ENCODE measurements at places on chromosomes 2 and 18. TPM values are rescaled to one million over a fixed set of nuclear protein-coding genes. Genes with fewer than 3 reads are reported as not detected.

The ASAP2 gene
- total RNA-seq: 23.7 TPM

The DYNAP gene
- not detected for total RNA-seq

The GPR45 gene
- not detected for total RNA-seq

The ANKAR gene
- total RNA-seq: 5.9 TPM

The GNAL gene
- 0.36 TPM for total RNA-seq

The GALNT3 gene
- total RNA-seq: 0.37 TPM

The DRC1 gene
- not detected for total RNA-seq

GRCh38 chr18:32598144-32598543 is 127.5 kb upstream of the GAREM1 start:
- no peak for DNase-seq

DNA sequence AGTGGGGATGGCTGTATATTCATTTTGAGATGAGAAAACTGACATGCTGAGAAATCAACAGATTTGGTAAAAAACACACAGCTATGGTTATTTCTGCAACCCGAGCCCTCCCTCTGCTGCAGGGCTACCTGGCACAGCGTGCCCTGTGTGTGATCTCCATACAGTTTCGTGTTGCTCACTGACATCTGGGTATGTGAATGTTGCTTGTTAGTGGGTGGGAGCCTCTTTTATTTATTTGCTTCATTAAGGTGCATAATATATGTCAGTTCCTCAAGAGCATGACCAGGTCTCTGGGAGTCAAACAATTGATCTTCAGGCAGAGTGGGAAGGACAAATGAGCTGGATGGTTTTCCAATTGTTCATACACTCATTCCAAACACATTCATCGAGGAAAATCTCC is 139.1 kb upstream of the FHL2 start:
- no peak for DNase-seq

- DNase-seq: no peak
These were observed 136.2 kb downstream of the PXDN start for GRCh38 chr2:1607971-1608688.

GRCh38 chr2:159555651-159556392 is 60.5 kb downstream of the BAZ2B start:
- no peak for DNase-seq

- no peak for DNase-seq
These were observed 1154.5 kb upstream of the CHAC2 start for GRCh38 chr2:52613064-52613463.

- peak; percentile 23 for DNase-seq
These were observed 105.1 kb downstream of the RDH14 start for GRCh38 chr2:18455236-18455862.

DNA sequence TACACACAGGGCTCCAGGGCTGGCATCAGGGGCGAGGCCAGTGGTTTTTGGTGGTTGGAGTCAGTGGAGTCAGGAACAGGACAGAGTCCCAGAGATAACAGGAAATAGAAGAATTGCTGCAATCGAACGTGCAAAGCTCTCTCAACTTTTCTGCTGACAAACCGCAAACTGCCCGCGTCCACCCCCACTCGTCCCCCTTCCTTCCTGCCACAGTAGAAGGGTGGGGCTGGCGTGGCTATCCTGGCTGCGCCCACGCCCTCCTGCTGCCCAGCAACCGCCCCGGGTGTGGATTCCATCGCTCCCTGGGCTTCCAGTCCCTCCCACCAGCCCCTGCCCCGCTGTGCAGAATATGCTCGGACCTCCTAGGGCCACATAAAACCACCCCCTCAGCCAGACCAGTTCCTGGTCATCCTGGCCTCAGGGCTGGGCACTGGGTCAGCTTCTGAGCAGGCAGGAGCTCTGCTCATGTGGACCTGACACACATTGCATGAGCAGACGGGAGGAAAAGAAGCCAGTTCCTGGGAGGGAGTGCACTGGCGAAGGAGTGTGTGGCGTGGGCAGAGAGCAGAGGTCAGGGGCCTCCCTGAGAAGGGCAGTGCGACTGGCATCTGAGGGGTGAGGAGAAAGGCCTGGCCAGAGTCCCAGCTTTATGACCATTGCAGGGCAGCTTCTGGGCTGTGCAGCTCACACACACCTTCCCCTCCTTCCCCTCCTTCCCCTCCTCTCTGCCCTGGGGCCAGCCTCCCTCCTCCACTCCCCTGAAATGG is 85.4 kb upstream of the ATG16L1 start:
- no peak for DNase-seq

- DNase-seq: no peak
These were observed 292.0 kb downstream of the GBX2 start for GRCh38 chr2:235876099-235876679.

GRCh38 chr2:187105218-187105617 is 256.2 kb upstream of the ZSWIM2 start:
- no peak for DNase-seq

DNA sequence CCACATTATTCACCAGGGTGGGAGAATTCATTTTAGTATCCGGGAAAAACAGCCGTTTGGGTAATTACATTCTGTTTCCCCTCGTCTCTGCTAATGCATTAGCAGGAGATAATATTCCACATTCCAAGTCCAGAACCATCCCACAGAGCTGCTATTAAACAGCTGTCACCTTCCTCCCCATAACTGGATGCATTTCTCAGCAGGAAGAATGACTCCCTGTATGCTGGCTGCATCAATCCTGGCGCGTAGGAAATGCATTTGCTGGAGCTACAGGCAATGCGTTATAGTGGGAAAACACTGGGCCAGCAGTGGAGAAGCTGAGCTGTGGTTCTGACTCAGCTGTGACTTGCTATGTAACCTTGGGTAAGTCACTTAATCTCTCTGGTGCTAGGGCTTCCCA is 246.0 kb downstream of the CLIP4 start:
- peak; percentile 67 for DNase-seq

GRCh38 chr2:204239411-204240165 is 303.0 kb downstream of the ICOS start:
- no peak for DNase-seq

DNA sequence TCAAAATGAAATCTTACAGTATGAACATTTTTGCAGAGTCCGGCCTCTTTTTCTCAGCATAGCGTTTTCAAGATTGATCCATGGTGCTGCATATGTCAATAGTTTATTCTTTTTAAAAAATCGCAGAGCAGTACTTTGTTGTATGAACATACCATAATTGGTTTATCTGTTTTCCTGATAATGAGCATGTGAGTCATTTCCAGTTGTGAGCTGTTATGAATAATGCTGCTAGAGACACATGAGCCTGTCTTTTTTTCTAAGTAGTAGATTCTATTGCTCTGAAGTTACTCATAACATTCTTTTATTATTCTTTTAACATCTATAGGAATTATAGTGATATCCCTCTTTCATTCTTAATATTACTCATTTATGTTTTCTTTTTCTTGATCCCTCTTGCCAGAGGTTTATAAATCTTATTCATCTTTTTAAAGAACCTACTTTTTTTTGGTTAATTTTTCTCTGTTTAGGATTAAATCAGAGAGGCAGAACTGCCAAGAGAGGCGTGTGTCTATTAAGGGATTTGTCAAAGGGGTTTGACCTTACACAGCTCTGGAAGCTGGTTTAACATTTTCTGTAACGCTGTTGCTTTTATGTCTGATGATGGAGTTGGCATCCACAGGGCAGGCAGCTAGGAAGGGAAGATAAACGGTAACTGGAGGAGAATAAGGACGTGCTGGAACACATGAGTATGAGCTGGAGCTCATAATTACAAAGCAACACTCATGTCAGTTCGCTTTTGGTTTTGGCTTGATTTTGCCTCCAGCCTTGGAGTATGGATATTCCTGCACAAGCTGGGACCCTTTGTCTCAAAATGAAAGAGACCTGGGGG is 47.4 kb downstream of the MGAT5 start:
- no peak for DNase-seq

DNA sequence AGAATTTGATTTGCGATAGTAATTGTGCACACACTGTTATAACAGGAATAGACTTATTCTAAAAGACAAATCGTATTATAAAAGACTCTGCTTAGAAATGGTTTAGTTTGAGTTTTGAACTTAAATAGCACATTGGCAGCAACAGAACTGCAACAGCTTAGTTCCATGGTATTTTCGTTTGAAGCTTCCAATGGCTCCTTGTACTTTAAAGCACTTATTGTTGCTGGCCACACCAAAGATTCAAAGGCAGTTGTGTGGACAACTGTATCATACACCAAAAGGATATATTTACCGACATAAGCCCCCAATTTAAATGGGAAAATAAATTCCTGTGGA is 627 bp downstream of the WIPF1 start:
- no peak for DNase-seq

GRCh38 chr2:172864182-172864581 is 128.5 kb downstream of the RAPGEF4 start:
- peak; percentile 76 for DNase-seq

Measured in myocyte (in vitro differentiated cells).